Transverse colon (tissue), 4 donors: ENCODE measurements at places on chromosomes 1 and 21.

GRCh38 chr1:150002217-150002616, 8.3 kb downstream of the OTUD7B start:
- DNase-seq = no peak

DNA sequence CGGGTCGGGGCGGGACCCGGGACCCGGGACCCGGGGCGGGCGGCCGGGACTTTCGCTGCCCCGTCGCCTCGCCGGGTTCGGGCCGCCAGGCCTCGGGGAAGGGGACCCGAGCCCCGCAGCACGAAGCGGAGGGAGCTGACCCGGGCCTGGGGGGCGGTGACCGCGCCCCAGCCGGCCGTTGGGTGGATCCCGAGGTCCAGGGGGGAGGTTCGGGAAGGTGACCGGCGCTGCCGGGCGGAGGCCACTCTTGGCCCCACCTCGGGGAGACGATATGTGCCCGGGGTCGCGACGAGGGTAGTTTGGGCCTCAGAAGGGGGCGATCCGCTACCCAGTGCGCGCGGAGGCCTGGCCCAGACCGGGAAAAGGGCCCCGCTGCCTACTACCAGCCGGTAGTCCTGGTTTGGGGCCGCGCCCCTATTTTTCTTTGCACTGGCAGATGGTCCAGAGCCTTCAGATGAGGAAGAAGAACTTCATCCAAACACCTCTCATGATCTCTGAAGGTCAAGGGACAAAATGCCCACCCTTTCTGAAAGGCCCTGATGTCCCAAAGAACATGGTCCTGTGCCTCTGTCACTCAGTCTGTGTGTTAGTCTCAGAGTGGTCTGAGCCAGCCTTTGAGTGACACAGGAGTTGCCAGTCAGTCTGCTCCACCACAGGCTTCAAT, 766 bp downstream of the AGO4 start:
- peak; percentile 46 for DNase-seq

DNA sequence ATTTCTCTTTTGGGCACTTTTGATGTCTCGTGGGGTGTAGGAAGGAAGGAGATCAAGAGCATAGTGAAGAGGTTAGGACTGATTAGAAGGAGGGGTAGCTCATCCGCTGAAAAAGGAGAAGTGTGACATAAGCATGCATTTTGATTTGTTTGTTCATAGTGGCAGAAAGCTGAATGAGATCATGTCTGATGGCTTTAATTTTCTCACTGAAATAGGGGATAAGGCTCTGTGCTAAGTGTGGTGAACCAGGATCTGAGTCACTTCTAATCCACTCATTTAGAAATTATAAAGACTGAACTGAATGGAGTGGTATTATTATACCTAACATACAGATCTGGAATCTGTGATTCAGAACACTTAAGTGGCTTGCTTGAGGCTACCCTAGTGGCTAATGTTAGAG, 344.5 kb downstream of the PDE4B start:
- no peak for DNase-seq

GRCh38 chr1:229396585-229397206, 37.2 kb downstream of the ACTA1 start:
- no peak for DNase-seq

DNA sequence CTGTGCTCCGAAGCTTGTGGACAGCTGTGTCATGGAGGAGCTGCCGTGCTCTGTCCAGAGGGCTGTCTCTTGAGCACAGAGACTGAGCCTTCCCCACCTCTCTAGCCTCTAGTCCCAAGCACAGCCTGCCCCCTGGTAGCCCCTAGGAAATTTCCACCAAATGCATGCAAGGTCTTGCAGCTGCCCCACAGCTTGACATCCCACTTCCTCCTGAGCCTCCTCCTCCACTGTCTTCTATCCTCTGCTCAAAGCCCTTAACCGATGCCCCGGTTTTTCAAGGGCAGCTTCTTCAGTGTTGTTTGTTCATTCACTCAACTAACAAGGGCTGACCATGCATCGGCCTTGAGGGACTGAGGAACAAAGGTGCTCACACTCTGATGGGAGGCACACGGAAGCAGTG, 20.6 kb upstream of the PROK1 start:
- DNase-seq = no peak

- no peak for DNase-seq
Measured at GRCh38 chr1:161432091-161432490, 64.4 kb upstream of the CFAP126 start.

GRCh38 chr21:35705888-35706287, 354.4 kb downstream of the SETD4 start:
- DNase-seq = no peak

DNA sequence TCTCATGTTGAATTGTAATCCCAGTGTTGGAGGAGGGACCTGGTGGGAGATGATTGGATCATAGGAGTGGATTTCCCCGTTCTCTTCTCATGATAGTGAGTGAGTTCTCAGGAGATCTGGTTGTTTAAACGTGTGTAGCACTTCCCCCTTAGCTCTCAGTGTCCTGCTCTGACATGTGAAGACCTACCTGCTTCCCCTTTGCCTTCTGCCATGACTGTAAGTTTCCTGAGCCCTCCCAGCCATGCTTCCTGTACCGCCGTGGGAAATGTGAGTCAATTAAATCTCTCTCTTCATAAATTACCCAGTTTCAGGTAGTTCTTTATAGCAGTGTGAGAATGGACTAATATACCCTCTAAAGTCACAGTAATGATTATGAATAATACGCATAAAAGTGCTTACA, 248.4 kb upstream of the LRRC7 start:
- DNase-seq = no peak

GRCh38 chr1:1361982-1362423, 3.6 kb upstream of the MXRA8 start:
- peak; percentile 20 for DNase-seq

DNA sequence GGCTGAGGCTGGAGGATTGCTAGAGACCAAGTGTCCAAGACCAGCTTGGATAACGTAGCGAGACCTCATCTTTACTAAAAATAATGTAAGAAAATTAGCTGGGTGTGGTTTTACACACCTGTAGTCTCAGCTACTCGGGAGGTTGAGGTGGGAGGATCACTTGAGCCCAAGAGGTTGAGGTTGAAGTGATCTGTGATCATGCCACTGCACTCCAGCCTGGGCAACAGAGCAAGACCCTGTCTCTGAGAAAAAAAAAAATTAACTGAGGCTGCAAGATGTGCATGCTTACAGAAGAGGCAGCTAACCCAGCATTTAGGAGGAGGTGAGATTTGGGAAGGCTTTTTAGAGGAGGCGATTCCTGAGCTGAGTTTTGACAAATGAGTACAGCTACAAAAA, 9.5 kb downstream of the AK4 start:
- DNase-seq = no peak

DNA sequence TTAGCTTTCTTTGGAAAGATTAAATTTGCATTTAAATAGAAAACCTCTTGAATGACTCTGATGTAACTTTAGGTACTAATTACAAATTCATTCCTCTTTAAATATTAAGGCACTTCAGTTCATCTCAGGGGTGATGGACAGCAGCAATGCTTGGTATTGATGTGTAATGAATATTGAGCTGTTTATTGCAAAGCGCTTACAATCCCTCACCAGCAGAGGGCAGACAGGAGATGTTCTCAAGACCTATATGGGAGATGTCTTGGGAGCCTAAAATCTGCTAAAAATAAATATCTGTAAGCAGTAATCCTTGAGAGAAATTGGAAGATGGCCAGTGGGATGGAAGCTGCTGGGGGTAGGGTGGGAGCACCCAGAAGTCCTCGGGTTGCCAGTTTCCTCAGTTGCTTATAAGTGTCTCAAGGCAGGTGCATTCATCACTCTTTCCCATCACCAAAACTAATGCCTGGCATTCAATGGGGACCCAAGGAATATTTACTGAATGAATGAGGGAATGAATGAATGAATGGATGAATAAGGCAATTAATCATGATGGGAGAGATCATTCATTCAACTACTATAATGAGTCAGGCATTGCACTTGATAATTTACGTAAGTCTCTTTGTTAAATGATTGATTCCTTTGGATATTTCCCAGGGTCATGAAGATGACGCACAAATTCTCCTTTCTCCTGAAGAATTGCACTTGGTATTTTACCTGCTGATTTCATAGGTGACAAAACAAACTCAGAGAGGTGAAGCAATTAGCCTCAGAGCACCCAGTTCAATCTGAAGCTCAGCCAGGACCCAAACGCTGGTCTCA, 2.3 kb downstream of the KLHDC8A start:
- peak; percentile 62 for DNase-seq

- DNase-seq = no peak
Measured at GRCh38 chr1:61274939-61275338, 192.6 kb downstream of the NFIA start.

GRCh38 chr1:118143121-118143520, 41.9 kb downstream of the SPAG17 start:
- DNase-seq = no peak

DNA sequence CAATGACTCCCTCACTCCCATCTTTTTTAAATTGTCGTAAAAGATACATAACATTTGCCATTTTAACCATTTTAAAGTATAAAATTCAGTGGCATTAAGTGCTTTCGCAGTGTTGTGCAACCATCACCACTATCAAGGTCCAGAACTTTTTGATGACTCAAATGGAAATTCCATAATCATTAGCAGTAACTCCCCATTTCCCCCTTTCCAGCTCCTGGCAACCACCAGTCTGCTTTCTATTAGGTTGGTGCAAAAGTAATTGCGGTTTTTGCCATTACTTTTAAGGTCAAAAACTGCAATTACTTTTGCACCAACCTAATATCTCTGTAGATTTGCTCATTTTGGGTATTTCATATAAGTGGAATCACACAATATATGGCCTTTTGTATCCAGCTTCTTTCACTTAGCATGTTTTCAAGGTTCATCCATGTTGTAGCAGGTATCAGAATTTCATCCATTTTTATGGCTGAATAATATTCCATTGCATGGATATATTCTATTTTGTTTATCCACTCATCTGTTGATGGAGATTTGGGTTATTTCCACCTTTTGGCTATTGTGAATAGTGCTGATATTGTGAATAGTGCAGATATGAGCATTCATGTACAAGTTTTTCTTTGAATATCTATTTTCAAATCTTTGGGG, 159.7 kb downstream of the HIVEP3 start:
- no peak for DNase-seq

GRCh38 chr1:94942171-94943128, 15.5 kb upstream of the CNN3 start:
- no peak for DNase-seq

DNA sequence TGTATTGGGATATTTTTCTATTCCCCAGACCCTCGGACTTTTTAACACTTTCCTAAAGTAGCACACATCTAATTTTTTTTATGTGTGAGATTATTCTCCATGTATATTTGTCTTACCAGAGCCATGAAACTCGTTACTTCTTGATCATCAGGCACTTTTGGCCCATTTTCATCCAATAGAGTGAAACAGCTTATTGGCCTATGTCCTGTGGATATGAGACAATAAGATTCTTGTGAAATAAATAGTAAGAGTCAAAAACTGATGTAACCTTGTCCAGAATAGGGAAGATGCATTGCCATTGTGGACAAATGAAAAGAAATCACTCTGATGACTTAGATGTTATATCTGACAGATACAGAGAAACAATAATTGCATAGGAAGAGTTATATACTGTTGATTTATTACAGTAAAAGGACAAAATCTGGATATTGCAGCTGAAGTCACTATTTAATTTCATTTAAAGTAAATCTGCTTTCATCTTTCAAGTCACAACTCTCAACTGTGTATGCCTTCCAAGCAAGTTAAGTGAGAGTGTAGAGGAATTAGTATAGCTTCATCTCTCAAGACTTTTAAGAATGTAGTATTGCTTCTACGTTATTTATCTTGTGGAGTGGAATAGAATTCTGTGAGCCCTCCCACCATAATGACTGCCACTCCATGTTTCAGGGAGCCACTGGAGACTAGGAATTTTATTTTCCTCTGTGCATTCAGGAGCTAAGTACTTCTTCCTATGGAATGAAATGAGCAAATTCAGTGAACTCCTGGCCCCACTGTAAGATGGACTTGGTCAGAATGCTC, 86.9 kb downstream of the ADAMTS1 start:
- no peak for DNase-seq

- no peak for DNase-seq
Measured at GRCh38 chr1:119573886-119574285, 66.9 kb downstream of the HSD3B1 start.

DNA sequence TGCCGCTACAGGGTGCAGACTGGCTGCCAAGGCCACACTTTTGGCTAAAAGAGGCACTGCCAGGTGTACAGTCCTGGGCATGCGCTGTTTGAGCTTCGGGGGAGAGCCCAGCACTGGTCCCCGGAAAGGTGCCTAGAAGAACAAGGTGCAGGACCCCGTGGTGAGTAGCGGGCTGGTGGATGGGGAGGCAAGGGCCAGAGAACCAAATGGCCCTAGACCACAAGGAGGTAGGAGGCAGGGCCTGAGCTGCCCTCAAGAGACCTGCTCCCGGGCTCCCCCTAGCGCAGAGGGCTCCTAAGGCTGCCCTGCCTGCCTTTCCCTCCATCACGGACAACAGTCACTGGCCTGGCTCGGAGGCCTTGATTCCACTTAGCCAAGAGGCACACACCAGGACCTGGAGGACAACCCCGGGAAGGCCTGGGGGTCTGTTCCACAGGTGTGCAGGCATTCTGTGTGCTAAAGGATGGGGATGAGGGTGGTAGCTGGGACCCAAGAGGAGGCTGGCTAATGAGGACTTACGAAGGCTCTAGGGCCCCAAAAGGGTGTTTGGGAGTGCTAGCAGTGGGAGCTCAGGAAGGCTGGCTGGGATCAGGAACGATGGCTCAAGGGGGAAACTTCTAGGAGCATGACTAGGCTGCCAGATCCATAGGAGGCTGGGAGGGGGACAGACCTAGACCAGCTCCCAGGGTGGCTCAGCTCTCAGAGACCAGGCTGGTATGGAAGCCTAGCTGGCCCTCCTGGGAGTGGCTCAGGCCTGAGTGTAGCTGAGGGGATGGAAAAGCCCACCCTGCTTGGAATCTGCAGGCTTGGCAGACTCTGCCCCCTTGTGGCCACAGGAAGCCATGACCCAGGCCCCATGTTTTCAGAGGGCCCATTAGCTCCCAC, 742 bp downstream of the ARTN start:
- peak; percentile 82 for DNase-seq

DNA sequence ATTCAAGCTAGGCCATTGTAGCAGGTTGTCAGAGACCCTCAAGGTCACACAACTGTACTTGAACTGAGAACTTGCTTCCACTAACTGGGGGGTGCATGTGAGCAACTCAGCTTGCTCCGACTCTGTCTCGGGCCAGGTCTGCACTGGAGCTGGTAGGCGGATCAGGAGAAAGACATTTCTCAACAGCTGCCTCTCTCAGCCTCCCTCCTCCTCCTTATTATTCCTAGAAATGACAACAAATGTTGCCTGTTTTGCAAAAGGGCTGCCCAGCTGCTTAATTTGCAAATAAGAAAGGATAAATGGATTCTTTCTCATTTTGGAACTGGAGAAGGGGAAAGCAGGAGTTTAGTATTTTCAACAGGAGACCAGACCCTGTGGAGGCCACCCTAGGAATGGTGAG, 140.5 kb downstream of the RHOU start:
- no peak for DNase-seq

DNA sequence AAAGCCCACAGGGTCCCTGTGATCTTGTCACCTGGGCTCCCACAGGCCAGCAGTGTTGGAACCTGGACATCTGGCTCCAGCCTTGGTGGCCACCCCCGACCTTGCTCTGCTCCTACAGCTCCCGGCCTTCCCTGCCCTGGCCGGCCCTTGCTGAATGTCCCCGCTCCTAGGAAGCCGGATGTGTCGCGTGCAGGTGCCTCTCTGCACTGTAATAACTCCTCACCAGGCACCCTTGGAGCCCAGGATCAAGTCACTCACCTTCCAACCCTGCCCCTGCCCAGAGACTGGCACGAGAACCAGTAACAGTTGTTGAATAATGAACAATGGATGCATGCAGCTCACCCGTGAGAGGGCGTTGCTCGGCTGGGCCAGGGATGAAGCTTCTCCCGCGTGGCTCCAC, 12.1 kb downstream of the PDE9A start:
- no peak for DNase-seq
